Peyer's patch (tissue), 4 donors: ENCODE measurements at places on chromosomes 13 and 19. TPM values are rescaled to one million over a fixed set of nuclear protein-coding genes. Genes with fewer than 3 reads are reported as not detected.

The ZIK1 gene
- total RNA-seq, result 1.6 TPM

The SLC46A3 gene
- total RNA-seq, result 198 TPM

The LAIR1 gene
- 2.6 TPM for total RNA-seq

The RFPL4A gene
- total RNA-seq, result not detected

The S1PR5 gene
- not detected for total RNA-seq

The ZNF534 gene
- total RNA-seq, result not detected

The LGALS4 gene
- total RNA-seq, result 2,847 TPM

The CBLC gene
- total RNA-seq, result 164 TPM

The SLC17A7 gene
- 1.7 TPM for total RNA-seq

The AZU1 gene
- total RNA-seq, result not detected

The IFNL1 gene
- not detected for total RNA-seq

The CCDC169 gene
- total RNA-seq, result not detected

The COL5A3 gene
- 5.8 TPM for total RNA-seq

The ZNF98 gene
- not detected for total RNA-seq

The YJU2 gene
- 28.2 TPM for total RNA-seq

The ZNF93 gene
- 6.2 TPM for total RNA-seq

The CDX2 gene
- total RNA-seq, result 151 TPM

The CERS1 gene
- total RNA-seq, result not detected

The ZNF547 gene
- total RNA-seq, result 3.6 TPM

The CEACAM7 gene
- total RNA-seq, result not detected

The ZNF208 gene
- 0.70 TPM for total RNA-seq

The STOML3 gene
- not detected for total RNA-seq

The CEACAM1 gene
- 85.5 TPM for total RNA-seq

The CGB2 gene
- total RNA-seq, result not detected

The ZNF628 gene
- 10.7 TPM for total RNA-seq

The RFXAP gene
- total RNA-seq, result 5.0 TPM

The SHISA2 gene
- 0.47 TPM for total RNA-seq

The PBX4 gene
- 15.8 TPM for total RNA-seq

The IZUMO2 gene
- not detected for total RNA-seq

The NOVA2 gene
- 0.53 TPM for total RNA-seq

The ZNF599 gene
- 2.5 TPM for total RNA-seq
